ENCODE measurements at places on chromosomes 6 and 20.

DNA sequence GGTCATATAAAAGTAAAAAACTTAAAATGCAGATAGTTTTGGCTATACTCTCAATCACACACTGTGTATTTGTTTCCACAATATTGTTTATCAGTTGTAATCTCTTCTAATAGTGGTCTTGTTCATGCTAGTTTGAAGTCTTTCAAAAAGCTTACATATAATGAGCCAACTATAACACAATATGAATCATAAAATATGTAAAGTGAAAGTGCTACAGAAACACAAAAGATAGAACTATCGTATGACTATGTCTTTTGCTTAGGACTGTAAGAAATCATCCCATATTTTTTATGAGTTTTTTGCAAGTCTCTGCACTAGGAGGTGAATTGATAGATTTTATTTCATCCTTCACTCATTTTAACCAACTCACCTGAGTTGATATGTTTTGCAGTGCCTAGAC lies 136.0 kb downstream of the MMUT start:
- DNase-seq: no peak

- DNase-seq: no peak
These were observed 85.8 kb downstream of the BCAS1 start for GRCh38 chr20:53984356-53985149.

DNA sequence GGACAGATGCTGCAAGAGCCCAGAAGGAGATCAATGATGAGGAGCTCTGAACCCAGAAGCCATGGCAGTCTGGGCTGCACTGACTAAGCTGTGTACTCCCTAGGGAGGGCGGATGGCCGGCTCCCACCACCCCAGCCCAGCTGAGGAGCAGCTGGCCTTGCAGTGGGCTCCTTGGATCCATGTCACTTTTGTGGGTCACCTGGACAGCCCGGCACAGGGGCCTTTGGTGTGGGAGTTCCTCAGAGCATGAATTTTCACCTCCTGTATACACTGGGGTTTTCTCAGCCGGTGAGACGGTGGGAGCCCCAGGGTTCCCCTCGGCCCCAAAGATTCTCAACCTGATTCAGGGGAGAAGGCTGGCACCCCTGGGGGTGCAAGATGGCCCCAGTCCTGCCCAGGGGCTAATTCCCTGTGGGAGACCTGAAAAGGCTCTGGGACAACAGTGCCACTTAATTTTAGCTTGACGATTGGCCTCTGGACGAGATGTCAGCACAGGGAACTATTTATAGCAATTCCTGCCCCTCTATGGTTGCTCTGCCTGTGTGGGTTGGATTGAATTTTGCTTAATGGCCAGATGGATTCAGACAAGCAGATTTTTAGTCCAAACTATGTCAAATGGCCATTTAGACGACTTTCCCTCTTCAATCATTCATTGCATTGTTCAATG lies 121.6 kb upstream of the PMEPA1 start:
- no peak for DNase-seq

DNA sequence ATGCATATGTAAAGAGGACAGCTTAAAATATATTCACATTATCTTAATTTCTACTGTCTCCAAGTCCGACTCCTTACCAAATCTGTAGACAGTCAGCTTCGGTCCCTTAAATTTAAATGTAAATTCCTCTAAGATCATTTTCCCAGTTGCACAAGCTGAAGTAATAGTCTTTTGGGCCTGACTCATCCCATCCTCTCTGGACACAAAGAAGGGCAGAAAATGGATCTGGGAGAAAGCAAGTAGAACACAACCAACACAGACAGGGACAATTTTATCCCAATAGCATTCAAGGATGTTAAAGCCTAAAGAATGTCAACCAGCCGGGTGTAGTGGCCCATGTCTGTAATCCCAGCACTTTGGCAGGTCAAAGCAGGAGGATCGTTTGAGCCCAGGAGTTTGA lies 228.3 kb downstream of the ARHGAP18 start:
- no peak for DNase-seq

DNA sequence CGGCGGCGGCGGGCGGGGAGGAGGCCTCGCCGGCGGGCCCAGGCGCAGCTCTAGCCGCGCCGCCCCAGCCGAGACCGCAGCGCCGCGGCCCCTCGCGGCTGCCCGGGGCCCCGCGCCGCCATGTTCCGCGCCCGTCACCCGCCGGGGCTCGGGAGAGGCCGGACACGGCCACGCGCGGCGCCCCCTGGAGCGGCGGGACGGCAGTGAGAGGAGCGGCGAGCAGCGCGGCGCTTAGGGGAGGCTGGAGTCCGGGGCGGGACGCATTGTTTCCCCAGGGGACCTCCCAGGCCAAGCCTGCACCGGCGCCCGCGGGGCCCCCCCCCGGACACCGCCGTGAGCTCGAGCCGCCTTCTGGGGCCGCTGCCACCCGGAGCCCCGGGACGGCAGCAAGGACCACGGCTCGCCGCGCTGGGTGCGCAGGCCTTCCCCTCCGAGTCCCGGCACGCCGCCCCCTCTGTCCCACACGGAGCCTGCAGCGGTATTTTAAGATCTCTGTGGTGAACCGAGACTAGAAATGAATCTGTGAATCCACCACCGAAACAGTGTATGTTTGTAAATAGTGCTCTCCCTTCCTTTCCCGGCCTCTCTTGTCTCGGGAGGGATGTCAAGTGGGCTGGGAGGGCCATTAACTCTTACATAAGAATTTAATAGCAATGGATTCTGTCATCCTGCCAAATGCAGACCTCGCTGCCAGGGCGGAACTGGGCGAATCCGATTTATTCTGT lies 424 bp upstream of the KIF13A start:
- DNase-seq: no peak

DNA sequence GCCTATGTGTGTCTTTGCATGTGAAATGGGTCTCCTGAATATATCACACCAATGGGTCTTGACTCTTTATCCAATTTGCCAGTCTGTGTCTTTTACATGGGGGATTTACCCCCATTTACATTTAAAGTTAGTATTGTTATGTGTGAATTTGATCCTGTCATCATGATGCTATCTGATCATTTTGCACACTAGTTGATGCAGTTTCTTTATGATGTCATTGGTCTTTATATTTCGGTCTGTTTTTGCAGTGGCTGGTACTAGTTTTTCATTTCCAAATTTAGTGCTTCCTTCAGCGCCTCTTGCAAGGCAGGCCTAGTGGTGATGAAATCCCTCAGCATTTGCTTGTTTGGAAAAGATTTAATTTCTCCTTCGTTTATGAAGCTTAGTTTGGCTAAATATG lies 555.2 kb upstream of the BTBD3 start:
- no peak for DNase-seq

GRCh38 chr6:104218116-104218515 lies 641.6 kb downstream of the HACE1 start:
- DNase-seq: no peak

All from amniotic stem cell (primary cell).